NCI-H1092 (cell line): ENCODE measurements at places on chromosomes 3 and 15.
A peak's percentile ranks its signal among the peaks of the same experiment; 100 is the strongest.

DNA sequence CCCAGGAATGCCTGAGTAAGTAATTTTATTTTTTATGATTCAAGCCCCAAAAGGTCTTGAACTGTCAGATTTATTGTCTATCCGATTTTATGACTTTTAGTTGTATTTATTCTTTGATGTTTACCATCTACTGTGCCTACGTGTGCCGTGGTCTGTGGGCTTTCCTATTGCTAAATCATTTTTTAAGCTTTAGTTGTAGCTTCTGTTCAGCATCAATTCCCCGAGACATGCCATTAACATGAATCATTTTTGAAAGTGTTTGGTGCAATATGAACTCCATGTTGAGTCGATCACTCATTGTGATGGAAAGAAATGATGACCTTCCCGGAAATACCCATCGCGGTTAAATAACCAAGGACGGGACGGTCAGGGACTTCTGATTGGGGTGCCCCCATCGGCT lies 268.7 kb upstream of the THRB start:
- no peak for DNase-seq

DNA sequence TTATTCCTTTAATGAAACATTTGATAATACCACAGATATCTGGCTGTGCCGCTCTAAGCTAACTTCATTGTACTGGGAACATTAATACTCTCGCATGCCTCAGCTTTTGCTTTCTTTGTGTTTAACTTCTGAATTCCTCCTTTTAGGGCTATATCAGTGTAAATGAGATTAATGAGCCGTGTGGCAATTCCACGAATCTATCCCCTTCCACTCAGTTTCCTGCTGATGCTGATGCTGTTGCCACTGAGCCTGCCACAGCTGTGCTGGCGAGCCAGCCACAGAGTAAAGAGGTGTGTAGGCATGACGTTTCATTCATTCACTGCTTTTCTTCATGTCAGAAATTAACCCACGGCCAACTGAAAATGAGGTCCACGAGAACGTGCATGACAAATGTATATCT lies 30.0 kb upstream of the ABHD10 start:
- no peak for DNase-seq

DNA sequence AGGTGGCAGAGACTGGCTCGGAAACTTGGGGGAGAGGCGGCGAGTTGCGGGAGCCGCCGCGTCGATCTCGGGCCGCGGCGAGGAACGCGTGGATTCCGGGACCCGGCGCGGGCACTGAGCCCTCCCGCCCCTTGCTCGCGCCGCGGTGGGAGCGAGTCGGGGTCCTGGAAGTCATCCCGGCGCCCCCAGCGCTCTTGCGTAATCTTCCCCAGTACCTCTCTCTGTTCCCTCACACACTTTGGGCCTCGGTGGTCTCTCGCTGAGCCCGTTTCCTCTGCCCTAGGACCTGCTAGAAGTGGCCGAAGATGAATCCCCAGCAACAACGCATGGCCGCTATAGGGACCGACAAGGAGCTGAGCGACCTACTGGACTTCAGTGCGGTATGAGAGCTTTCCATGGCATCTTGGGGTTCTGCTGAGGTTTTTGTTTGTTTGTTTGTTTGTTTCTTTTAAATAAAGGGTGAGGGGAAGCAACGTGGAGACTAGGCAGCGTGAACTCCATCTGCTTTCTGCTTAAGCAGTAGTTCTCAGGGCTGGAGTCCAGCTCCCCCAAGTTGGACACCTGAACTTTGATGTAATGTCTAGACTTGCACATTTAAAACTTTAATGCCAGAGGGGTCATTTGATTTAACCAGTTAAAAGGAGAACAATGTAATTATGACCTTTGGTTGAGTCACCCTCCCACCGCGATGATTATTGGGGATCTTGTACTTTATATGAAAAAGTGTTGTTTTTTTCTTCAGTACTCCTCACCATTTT lies 1.3 kb downstream of the TCF12 start:
- peak; percentile 2 for DNase-seq

- DNase-seq = no peak
Measured at GRCh38 chr15:93088200-93088980, 621 bp downstream of the RGMA start.

DNA sequence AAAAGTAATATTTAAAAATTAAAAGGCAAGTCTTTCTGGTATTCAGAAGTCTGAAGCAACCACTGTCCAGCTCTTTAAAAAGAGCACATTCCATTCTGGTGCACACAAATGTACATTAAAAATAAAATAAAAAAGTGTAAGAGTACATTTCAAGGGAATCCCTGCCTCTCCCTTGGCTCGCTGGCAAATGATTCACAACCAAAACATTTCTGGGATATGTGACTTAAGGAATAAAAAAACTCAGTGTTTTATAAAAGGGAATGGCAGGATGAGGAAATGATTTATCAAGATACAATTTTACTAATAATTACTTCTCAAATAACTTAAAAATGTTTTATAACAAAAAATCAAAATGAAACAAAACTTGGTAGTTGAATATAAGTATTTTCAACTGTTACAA lies 23.8 kb upstream of the ANXA2 start:
- DNase-seq = no peak

GRCh38 chr15:84387086-84387485 lies 151.5 kb downstream of the GOLGA6L4 start:
- no peak for DNase-seq

DNA sequence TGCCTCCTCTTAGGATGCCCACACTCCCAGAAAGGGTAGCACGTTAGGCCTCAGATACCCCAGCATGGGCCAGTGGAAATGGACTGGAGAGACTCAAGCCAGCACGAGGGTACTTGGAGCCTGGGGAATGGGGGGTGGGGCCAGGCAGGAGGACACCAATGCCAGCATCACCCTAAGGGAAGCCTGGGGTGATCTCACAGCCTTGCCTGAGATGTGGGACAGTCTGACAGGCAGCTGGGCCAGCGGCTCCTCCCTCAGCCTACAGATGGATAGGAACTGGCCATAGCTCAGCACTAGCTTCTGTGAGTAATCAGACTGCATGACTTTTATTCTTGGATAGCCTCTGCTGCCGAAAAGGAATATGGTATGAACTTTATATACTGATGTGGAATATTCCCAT lies 59.6 kb upstream of the MRPS22 start:
- no peak for DNase-seq

GRCh38 chr15:94080416-94080815 lies 150.9 kb upstream of the MCTP2 start:
- DNase-seq = no peak
